ENCODE measurements at places on chromosomes 13 and 19.

DNA sequence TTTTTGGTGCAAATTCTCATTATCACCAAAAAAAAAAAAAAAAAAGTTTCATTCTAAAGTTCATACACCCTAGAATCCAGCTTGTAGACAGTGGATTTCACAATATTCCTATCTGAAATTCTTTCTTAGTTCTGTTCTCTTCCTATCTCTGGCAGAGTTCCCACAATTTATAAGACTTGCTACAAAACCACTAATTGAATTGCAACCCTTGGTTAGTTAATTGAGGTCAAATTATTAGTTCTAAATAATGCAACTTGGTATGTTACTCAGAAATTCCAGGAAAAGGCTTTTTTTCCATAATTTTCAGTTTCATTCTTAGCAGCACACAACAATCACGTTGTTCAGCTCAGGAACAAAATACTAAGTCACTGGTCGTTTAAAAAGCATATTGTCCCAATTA is 58.5 kb downstream of the SPATA13 start:
- no peak for DNase-seq

DNA sequence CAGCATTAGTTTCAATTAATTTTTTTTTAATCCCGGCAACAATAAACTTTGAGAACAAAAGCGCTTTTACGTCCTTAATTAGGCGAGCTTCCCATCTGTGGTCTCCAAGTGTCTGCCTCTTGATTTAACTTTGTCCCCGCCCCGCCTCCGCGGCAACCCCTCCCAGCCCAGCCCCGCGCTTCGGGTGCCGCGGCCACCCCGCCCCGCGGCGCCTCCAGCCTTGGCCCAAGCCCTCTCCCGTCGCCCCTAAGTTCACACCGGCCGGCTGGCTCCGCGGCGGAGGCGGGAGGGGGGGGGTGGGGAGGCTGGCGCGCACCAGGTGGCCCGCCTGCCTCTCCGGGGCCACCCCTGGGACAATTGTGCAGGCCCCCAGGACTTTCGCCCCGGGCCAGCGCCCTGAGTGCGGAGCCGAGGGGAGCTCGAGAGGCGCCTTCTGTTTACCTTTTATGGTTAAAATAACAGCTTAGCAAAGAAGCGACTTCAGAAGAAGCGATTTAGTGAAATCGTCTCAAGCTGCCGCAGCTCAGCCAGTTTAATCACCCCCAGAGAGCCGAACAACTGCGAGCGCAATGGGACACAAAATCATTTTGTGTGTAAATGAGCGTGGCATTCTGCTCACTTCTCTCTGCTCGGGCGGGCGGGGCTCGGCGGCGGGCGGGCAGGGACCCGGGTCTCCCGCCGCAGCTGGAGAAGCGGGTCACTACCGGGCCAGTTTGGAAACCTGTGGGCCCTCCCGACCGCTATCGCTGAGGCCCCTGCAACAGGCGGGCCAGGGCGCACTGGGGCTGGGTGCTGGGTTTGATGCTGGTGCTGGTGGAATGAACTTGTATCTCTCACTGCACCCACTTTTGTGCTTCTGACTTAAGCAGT is 1.4 kb downstream of the KCTD15 start:
- DNase-seq: peak; percentile 36

DNA sequence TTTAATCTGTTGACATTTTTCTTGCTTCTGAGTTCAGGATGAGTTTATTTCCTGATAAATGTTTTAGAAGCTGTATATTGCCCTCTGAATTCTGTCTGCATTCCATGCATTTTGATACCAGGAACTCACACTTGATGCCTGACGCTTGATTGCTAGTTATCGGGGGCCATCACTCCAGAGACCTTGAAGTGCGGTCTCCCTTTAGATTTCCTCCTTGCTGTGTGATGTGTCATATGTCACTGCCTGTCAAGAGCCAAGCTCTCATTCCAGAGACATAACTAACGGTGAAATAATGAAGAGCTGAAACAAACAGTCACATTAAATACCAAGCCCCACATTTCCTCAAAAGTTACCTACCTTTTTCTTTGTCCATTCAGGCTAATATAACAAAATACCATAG is 155.5 kb downstream of the TNFSF13B start:
- DNase-seq: no peak

GRCh38 chr13:39378306-39378705 is 224.7 kb downstream of the LHFPL6 start:
- no peak for DNase-seq

- DNase-seq: no peak
Measured at GRCh38 chr19:39293394-39293793, 2.8 kb upstream of the IFNL1 start.

GRCh38 chr13:100347968-100348367 is 240.6 kb downstream of the GGACT start:
- DNase-seq: no peak

DNA sequence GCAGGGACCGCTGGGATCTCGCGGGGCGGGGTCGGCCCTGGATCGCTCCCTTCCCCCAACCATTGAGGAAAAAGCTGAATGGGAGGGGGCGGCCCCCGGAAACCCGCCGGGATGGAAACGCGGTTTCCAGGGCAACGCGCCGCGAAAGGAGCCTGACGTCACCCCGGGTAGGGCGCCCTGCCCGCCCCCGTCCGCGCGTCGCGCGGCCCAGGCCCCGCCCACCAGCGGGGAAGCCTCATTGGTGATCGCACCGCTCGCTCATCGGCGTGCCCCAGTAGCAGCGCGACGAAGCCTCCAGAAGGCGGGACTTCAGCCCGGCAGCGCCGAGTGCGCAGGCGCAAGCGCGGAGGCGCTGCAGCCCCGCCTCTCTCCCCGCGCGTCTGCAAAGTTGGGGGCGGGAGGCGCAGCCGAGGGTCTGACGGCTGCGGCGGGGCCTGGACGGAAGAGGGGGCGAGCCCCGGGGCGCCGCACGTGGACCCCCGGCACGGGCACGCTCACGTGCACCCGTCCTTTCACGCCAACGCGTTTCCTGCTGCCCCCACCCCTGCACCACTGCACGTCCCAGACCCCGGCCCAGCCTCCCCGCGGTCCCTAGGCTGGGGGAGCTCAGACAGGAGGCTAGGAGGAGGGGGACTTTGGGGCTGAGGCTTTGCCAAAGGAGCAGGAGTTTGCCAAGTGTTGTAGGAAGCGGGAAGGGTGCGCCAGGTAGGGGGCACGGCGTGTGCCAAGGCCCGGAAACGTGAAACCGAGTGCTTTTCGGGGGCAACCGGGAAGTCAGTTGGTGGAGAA is 8.2 kb upstream of the CIRBP start:
- DNase-seq: peak; percentile 97

- peak; percentile 7 for DNase-seq
Measured at GRCh38 chr19:8973501-8974091, 36.6 kb downstream of the MUC16 start.

DNA sequence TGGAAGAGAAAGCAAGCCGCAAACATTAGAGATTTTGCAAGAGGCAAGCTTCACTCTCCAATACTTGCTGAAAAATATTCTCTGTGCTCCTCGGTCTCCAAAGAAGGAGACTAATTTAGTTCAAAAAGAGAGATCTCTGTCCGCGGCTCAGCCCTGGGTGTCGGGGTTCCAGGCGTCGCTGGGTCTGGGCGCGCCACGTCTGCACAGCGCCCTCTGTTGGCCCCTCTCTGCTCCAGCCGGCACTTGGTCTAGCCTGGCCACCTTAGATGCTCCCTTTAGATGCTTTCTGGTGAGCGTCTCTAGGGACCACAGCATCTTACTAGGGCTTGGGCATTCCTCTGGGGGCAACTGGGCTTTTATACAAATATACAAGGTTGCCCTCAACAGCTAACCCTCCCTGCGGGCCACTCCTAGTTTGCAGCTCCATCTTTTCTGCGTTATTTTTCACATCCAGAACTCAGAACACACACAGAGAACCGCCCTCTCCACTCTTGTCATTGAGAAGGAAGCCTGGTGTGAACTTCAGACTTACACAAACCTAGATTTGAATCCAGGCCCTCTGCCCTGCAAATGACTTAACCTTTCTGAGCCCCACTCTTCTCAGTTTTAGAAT is 78.3 kb downstream of the CYSLTR2 start:
- DNase-seq: peak; percentile 75

GRCh38 chr19:45099467-45100191 is 6.7 kb downstream of the PPP1R37 start:
- no peak for DNase-seq
